ENCODE measurements at places on chromosomes 7 and 10.

DNA sequence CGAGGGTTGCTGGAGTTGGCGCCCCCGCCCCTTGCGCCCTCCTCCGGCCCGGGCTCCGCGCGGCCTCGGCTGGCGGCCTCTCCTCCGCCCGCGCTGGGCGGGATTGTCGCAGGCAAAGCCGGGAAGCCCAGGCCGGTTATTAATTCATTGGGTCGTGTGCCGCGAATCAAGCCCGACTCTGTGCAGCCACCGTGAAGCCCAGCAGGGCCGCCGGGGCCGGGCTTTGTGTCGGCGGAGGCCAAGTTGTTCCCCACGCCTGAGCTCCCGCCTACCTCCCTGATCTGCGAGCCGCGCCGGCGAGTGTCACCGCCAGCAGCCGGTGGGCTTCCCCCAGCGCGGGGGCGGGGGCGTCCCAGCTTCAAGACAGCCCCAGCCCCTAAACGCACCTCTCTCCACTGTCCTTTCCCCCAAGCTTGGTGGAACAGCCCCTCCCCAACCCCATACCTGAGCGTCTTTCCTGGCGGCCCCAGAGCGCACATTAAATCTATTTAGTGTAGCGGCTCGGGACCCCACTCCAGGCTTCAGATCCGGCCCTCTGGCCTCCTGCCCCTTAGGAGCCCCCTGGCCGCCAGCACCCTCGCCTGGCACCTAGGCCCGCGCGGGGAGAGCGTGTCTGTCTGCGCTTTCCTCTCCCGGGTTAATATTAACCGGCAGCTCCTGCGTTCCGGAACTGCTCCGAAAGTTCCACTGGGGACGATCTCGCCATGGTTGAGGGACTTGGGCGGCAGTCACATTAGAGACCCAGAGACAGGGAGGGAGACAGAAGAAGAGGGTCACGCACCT lies 3.5 kb downstream of the SHH start:
- no peak for DNase-seq

DNA sequence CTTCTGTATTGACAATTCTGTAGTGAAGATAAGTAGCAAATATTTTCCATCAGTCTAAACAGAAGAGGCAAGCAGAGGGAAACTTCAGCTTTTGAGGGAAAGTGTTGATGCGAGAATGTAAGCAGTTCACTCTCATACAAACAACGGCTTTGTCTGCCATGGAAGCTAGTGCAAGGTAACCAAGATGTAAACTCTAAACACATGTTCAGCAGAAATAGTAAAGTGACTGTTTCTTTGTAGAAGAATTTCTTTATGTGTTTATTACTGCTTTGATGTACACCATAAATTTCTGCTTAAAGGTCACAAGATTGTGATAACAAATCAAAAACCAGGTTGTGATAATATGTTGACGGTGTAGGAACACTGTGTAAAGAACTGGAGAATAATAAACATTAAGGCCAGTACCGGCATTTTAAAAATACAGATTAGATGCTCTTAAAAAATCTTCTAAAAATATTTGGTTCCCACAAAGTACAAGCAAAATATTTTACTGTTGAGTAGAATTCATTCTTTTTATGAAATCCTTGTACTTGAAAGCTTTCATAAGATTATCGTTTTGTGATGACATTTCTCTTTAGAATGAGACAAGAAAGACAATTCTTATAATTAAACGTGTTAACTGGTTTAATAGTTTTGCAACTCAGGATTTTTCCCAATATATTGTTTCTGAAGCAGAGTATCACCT lies 34.2 kb downstream of the SEMA3C start:
- DNase-seq, result no peak

GRCh38 chr7:135317676-135318325 lies 84.2 kb downstream of the STRA8 start:
- no peak for DNase-seq

GRCh38 chr7:85705076-85705475 lies 518.2 kb upstream of the SEMA3D start:
- DNase-seq, result no peak

- no peak for DNase-seq
Observed at GRCh38 chr10:13187135-13187534, 25.8 kb downstream of the MCM10 start.

DNA sequence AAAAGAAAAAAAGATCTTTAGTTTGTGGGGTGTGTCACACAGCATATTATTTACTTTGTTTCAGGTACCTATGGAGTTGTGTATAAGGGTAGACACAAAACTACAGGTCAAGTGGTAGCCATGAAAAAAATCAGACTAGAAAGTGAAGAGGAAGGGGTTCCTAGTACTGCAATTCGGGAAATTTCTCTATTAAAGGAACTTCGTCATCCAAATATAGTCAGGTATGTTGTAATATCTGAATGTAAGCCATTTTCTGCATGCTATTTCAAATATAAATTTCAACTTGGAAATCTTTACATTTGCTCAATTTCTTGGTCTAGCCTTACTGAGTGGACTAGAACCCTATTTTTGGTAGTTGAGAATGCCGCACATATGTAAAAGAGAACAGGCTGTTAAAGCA lies 6.4 kb downstream of the CDK1 start:
- DNase-seq, result no peak

GRCh38 chr7:1355568-1356340 lies 103.5 kb downstream of the MICALL2 start:
- DNase-seq, result no peak
